ENCODE measurements at places on chromosomes 3 and 15.

DNA sequence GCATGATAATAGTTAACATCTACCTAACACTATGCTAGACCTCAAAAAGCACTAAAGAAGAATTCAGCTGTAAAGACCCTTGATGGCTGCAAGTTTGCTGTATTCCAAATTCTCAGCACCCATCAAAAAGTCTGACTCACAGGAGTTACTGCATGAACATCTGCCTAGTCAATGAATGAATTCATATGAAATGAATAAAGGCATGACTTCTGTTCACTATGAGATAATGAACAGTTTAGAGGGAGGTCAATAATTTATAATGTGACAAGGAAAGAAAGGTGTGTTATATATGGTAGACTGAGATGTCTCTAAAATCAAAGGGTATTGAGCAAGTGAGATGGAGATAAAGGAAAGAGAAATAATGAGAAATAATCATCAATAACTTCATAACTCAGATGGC, 508.2 kb upstream of the TGFBR2 start:
- no peak for DNase-seq

DNA sequence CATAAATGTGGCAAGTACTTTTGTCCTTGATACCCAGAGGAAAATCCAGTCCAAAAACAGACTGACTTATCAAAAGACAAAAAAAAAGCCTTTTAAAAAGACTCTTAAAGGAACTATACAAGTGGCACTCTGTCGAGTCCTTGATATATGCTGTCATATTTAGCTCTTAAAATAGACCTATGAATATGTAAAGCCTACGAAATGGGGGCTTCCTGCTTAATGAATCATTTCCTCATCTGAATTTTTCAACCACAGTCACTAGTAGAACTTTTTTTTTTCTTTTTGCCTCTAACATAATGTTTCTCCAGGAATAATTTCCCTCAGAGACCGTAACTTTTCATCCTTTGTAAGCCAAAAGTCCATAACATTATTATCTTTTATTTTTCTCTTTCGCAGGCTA, 95.8 kb downstream of the P3H2 start:
- DNase-seq, result no peak

DNA sequence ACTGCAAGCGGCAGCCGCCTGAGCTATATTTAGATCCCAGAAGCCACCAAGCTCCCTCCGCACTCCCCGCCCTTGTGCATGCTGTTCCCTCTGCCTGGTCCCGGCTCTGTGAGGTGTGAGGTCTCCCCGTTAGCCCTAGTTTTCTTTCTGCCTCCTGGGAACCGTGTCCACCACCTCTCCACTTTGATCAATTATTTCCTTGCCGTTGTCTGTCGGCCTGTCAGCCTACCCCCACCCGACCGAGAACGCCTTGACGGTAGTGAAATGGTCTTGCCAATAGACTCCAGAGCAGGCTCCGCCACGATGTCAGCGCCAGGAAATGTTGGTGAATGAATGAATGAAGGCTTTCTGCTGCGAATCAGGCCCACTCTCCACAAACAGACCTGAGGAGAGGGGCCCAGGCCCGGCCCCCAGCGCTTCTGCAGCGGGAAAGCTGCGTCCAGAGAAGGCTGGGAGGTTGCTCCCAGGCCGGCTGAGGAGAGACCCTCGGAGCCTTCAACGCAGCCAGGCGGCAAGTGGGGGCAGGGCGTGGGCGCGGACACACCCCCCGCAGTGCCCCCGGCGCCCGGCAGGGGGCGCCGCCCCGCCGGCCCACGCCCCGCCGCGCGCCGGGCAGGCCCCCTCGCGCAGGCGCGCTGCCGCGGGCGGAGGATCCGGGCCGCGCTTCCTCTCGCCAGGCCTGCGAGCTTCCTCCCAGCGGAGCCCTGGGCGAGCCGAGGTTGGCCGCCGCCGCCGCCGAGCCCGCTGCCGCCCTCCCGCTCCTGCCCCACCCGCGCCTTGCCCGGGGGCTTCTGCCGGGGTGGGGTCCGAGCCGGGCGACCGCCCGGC, at the start of gene CSK:
Gene CSK, plus strand, starts transcription at position 650 of the 828 bp plus-strand sequence. CDS start 16,218 bp downstream, outside the sequence.
- DNase-seq, result peak; percentile 77

GRCh38 chr3:94481226-94481898, 418.5 kb downstream of the NSUN3 start:
- DNase-seq, result no peak

DNA sequence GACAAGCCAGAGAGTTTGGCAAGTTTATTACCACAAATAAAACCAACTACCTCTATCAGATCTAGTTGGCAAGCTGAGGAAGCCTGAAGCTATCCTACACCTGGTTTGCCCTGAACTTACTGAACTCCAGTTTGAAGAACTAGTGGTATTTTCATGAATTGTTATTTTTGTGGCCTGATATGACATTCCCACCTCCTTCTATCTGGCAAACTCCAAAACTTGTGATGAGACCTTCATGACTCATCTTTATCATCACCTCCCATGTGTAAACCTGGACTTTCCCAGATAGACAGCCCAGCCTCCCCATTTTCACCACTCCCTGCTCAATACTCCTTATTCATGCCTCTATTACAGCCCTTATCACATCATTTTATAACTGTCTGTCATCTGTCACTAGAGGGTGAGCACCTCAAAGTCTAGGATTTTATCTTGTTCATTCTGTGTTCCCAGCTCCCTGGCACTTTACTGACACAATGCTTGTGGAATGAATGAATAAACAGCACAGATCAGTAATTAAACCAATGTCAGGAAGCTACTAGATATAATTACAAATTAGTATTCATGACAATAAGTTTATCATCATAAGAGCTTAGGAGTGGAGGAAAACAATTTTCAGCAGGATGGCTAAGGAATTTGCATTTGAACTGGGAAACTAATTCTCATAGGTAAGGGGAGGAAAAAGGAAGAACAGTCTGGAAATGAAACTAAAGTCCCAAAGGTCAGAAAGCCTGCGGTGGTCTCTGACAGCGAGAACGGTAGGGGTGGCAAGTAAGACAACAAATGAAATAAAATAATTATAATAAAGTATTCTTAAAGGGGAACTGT, 13.2 kb upstream of the TRANK1 start:
- no peak for DNase-seq

DNA sequence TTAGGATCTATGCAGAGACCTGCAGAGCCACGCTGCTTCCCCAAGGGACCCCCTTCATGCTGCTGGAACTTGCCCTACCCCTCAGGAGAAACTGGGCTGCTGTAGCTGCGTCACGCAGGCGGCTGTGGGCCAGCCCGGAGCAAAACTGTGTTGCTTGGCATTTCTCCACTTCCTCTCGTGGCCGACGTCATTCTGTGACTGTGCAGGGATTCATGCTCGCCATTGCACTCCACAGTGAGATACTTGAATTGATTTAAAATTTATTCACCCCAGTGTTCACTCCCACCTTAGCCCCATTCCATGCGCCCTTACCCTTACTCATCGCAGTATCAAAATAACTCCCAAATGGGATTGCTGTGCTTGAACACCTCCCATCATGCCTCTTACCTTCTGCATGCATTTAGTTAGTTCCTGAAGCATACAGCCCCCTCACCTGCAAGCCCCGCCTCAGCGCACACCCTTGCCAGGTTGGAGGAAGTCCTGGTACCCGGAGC, 45.7 kb downstream of the TMEM44 start:
- DNase-seq, result no peak

DNA sequence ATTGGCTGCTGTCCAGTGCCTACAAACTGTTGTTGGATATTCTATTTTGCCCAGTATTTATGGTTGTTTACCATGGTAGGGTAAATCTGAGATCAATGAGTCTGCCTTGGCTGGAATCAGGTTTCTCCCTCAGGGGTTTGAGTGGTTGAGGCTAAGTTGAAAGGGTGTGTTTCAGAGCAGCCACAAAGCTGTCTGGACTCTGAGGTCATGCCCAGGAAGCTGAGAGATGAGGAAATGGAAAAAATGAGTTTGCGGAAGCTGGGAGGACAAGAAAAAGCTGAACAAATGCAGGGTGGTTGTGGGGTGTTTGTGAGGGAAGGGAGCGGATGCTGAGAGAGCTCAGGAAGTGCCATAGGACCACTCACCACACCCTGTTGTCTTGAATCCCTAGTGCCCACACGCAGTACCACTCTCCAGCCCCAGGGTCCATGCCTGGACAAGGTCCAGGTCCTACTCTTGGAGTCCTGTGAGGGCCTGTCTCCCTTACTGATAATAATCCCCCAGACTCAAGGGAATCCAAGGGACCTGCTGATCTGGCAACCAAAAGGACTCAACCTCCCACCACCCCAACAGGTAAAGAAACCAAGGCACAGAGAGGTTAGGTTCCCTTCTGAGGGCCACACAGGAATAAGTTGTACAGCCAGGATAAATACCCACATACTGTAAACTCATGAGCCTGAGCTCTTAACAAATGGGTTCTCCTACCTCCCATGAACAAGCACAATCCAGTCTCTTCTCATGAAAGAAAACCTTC, 81.6 kb downstream of the PPCDC start:
- DNase-seq, result peak; percentile 12

DNA sequence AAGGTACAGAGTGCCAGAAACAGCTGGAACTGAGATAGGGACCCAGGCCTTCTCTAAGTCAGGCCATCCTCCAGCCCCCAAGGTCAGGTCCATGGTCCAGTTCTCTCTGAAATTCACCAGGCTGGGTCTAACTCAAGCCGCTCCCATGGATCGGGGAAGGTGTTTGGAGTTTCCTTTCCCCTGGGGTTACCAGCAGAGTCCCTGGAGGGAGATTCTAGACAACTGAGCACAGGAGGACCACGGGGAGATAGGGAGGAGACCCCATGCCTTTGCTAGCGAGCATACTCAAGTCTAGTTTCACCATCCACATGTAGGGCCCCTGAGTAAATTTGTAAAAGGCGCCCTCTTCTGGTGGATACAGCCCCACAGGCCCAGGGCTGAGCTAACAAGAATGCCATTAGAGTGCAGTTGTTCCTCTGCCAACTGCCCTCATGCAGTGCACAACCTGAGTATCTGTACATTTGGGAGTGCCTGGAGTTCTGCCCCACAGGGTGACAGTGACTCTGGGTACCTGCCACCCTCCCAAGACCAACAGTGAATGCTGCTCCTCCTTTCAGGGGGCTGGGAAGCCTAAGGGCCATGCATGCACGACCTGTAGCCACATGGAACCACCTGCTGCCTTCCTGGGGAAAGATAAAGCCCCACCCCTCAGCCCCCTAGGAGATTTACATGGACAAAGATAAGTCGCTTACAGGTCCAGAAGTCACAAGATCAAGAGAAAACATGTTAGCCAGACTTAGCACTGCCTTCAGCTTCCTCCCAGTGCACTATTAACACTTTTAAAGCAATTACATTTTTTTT, 89.0 kb downstream of the IQSEC1 start:
- DNase-seq, result peak; percentile 60

- no peak for DNase-seq
These were observed 16.9 kb upstream of the PRKCI start for GRCh38 chr3:170205302-170205701.

- no peak for DNase-seq
These were observed 378.2 kb upstream of the ROBO2 start for GRCh38 chr3:76661527-76662250.

- DNase-seq, result no peak
These were observed 12.3 kb upstream of the MFSD1 start for GRCh38 chr3:158789592-158789991.

DNA sequence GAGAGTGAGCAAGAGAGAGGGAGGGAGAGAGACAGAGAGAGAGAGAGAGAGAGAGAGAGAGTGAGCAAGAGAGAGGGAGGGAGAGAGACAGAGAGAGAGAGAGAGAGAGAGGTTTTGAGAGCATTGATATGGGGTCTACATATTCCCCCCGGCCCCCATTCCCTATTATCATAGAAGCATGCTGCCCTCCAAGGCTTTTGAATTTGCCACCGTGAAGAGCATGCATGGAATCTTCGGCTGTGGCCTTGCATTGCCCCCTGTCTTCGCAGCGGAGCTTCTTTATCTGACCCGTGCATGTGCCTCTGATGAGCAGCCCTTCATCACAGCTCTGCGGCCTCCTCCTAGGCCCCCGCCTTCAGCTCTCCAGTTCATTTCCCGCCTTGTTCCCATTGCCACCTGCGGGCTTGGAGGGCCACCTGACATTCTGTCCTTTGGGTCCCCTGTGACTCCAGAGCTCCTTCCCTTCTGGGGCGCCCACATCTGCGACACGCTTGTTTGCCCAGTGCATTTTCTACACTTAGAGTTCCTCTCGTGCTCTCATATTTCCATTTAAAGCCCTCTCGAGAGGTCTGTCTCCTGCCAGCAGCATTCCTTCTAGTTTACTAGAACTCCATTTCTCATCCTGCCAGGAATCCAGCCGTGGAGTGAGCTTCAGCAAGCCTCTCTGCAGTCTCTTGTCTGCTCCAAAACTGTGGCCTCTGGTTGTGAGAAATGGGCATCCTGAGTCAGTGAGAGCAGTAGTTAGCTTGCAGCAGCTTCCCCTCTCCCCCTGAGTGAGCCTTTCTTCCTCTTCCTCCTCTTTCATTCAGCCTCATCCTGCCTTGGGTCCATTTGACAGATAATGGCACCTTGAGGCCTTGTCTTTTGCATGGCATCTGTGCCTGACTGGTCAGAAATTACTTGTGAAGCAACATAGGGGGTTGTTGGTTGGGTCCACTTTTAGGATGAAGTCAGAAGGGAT, 25.3 kb downstream of the LPP start:
- DNase-seq, result no peak

- no peak for DNase-seq
These were observed 29.1 kb upstream of the PDZRN3 start for GRCh38 chr3:73653877-73654276.

Data from right kidney (tissue), 9 donors.